ENCODE measurements at places on chromosomes 12 and 14.

DNA sequence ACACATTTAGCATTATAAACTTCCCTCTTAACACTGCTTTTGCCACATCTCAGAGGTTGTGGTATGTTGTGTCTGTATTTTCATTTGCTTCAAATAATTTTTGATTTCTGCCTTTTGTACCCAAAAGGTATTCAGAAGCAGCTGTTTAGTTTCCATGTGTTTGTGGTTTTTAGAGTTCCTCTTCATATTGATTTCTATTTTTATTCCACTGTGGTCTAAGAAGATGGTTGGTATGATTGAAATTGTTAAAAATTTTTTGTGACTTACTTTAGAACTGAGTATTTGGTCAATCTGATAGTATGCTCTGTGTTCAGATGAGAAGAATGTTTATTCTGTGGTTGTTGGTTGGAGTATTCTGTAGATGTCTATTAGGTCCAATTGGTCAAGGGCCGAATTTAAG, 76.4 kb downstream of the IFNG-AS1 start:
- DNase-seq, result no peak

DNA sequence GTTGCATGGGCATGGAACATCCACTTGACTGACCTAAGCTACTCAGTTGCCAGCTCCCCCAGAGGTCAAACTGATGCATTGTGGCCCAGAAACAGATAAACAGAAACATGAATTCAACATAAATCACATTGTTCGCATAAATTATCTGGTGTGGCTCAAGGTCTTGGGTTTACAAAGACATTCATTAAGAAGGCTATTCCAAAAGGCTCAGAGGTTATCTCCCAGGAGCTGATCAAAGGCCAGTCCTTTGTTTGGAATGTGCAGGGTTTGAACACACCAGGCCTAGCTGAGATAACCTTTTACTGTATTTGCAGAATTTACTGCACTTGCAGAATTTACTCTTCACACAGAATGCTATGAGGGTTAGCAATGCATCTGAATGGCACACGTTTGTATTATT, 96.4 kb upstream of the DCD start:
- no peak for DNase-seq

DNA sequence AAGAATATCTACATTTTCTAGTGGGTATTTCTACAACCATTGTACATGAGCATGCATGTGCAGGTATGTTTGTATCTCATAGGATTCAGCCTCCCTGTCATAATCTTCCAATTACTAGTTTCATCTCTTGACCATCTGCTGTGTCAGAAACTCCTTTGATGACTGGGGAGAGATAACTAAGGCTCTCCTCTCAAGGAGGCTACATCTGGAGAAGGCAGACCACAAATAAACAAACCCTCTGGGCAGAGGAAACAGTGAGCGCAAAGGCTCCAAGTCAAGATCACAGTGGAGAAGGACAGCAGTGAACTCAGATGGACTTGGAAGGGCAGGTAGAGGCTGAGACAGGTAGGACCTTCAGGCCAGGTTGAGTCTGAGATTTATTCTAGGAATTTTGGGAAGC, 166.4 kb downstream of the PELI2 start:
- no peak for DNase-seq

- DNase-seq, result peak; percentile 83
Observed at GRCh38 chr14:91418387-91419043, 895 bp upstream of the CCDC88C start.

- DNase-seq, result no peak
Observed at GRCh38 chr12:70971001-70971794, 50.7 kb upstream of the PTPRR start.

GRCh38 chr12:18926188-18926587, 188.3 kb downstream of the CAPZA3 start:
- no peak for DNase-seq

GRCh38 chr12:57029457-57029856, 13.1 kb upstream of the TAC3 start:
- no peak for DNase-seq

- DNase-seq, result no peak
Observed at GRCh38 chr12:67651132-67651695, 2.7 kb downstream of the DYRK2 start.

DNA sequence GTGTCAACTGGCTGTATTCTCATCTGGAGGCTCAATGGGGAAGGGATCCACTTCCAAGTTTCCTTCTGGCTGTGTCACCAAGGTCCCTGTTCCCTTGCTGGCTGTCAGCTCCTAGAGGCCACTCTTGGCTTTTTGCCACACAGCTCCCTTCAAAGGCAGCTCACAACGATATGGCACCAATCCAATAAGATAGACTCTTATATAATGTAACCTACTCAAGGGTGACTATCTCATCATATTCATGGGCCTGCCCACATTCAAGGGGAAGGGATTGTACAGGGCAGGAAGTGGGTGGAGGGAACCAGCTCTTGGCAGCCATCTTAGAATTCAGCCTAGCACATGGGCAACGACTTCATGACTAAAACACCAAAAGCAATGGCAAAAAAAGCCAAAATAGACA, 98.7 kb upstream of the PLXNC1 start:
- DNase-seq, result no peak

GRCh38 chr12:122724641-122725243, 5.9 kb downstream of the HCAR1 start:
- DNase-seq, result no peak

DNA sequence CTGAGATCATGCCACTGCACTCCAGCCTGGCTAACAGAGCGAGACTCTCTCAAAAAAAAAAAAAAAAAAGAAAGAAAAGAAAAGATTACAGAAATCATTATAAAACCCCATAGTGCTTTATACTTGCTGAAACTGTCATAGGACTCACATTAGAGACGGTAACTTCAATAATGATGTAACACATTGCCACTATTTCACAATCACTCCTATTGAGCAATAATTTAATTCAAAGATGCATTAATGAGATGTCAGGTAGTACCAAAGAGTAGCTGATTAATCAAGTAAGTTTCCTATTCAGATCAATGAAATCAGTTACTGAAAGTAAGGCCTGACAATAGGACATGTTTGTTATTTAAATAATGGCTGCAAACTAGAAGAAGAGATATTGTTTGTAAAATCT, 751.5 kb upstream of the ALG10B start:
- DNase-seq, result no peak

DNA sequence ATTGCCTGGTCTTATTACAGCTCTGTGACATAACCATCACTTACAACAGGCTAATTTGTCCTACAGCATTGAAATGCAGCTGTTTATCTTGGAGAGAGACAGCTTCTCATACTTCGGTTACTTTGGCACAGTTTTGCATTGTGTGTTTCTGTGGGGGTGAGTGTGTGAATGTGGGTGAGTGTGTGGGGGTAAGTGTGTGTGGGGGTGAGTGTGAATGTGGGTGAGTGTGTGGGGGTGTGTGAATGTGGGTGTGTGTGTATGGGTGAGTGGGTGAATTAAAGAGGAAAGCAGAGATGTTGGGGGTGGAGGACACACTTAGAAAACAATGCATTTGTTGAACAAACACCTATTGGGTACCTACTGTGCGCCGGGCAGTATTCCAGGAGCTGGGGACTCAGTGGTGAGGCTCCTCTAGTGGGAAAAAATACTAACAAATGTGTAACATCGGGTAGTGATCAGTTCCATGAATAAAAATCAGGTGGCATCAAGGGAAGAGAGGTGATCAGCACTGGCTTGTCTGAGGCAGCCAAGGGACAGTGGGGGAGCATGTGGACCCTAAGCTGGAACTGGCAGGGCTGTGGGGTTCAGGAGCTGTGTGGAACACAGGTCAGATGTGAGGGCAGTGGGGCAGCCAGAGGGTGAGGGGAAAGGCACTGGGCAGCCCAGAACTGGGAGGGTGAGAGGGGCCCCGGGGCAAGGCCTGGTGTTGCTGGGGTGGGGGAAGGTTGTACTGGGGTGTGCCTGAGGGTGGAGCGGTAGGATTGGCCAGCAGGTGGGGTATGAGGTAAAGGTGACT, 44.1 kb upstream of the AMN start:
- no peak for DNase-seq

DNA sequence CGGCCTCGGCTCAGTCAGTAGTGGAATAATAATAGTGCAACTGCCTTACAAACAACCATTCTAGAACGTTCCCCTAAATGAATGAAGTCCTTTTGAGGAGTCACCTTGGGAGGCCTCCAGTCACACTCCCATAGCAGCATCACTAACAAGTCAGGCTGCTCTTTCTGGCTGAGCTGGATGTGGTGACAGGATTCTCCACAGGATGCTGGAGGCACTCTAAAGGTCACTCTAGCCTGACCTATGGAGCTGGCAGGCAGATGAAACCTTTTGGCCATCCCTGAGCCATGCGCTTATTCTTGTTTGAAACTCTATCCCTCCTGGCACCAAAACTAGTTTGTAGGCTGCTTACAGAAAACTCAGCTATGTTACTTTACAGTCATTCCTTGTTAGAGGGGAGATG, 17.9 kb upstream of the TFCP2 start:
- no peak for DNase-seq

DNA sequence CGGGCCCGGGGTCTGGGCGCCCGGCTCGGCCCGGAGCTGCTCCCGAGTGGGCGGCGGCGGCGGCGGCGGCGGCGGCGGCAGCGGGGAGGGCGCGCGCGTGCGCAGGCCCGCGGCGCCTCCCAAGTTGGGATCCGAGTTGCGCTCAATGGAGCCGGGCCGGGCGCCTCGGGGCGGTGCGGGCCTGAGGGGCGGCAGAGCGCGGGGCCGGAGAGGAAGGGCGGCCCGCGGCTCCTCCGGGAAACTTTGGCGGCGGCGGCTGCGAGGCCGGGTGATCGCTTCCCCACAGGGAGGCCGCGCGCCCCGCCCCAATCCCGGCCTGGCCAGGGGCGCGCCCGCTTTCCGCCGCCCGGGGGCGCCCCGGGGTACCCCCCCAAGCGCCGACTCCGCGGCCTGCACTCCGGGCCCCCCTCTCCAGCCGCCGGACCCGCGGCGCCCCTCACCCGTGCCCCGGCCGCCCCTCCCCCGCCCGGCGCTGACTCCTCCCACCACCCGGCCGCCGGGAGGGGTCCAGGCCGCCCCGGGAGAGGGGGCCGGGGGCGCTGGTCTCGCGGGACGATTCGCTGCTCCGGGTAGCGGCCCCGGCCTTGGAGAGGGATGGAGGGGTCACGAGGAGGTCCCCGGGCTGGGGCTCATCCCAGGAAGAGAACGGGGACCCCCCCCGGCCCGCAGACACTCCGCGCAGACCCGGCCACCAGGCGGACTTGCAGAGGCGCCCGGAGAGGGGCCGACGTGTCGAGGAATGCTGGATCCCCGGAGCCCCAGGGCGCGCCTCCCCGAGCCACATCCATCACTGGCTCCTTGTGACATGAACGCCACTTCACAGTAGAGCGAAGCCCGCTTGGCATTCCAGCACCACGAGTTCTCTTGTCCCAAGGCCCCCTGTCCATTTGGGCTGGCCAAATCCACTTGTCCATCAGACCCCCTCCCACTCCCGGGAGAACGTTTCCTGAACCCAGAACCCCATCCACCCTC, at the start of gene RILPL1:
Gene RILPL1 (minus strand): TSS at position 48 of the 972 bp plus-strand sequence. CDS start 237 bp downstream, outside the sequence.
- peak; percentile 18 for DNase-seq

GRCh38 chr14:77580964-77581505, 35.4 kb downstream of the SPTLC2 start:
- DNase-seq, result no peak

- no peak for DNase-seq
Observed at GRCh38 chr12:44708218-44708617, 167.9 kb downstream of the NELL2 start.

GRCh38 chr12:94732367-94732990, 82.1 kb upstream of the TMCC3 start:
- DNase-seq, result no peak

DNA sequence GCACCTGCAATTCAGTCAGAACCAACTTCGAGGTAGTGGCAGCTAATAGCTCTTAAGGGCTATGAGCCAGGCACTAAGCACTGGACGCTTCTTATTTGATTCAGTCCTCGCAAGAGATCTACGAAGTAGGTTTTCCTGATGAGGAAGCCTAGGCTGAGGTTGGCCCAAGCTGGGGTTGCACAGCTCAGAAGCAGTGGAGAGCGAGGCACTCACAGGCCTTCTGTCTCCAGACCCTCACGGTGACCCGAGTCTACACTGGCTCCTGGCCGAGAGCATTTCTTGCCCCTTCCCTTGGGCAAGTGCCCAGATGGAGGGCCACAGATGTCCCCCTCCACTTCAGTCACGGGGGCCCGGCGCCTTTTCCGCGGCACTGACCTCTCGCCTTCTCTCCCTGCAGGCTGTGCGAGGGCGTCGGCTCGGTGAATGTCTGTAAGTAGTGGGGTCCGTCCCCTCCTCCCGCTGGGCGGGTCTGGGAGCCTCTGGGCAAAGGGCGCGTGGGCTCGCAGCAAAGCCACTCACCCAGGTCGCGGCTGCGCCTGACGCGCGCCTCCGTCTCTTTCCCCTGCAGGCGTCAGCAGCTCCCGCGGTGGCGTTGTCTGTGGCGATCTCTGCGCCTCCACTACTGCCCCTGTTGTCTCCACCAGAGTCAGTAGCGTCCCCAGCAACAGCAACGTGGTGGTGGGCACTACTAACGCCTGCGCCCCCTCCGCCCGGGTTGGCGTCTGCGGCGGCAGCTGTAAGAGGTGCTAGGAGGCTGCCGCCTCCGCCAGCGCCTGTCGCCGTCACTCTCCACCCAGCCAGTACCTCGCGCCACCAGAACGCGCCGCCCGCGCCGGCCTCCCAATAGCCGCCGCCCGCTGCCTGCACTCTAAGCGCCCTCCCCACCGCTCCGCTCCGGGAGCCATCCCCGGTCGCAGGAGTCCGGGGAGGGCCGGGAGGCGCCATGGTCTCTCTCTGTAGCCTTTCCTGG, 13.1 kb downstream of the KRT83 start:
- DNase-seq, result no peak

DNA sequence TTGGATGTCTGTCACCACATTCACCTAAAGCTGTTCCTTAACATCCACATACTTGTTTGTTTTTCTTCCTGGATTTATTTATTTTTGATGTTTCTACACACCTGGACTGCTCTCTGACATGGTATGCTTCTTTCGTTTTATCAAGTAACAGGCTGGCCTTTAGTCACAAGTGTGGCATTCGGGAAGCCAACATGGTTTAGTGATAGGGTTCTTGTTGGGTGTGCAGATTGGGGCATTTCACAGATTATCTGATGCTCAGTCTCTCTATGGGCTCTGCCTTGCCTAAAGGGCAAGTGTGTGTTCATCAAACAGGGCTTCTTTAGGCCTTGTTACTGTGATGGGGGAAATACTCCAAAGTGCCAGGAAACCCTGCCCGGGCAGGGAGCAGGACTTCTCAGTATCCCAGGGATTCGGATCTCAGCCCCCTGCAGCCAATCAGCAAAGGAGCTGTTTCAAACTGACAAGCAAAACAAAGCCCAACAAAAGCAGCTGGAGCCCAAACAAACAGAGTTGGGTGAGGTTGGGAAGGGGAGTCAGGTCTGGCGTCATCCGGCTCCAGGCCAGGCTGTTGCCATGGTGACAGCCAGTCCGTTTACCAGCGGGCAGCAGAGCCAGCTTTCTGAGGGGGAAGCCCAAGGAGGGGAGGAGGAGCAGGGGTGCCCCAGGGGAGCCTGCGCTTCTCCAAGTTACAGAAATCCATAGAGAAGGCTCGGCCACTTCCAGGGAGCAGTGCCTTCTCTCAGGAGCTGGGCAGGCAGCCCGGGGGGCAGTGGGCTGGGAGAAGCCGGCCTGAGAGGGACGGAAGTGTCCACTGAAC, 31.9 kb downstream of the FOS start:
- no peak for DNase-seq

- no peak for DNase-seq
Observed at GRCh38 chr12:33514893-33515292, 75.3 kb upstream of the SYT10 start.
